Thoracic aorta (tissue), 2 donors: ENCODE measurements at places on chromosomes 3 and 15. TPM values are rescaled to one million over a fixed set of nuclear protein-coding genes. Genes with fewer than 3 reads are reported as not detected.

GPR156 gene
- 0.27 TPM for total RNA-seq

TIMP4 gene
- total RNA-seq, result 73.9 TPM

DNA sequence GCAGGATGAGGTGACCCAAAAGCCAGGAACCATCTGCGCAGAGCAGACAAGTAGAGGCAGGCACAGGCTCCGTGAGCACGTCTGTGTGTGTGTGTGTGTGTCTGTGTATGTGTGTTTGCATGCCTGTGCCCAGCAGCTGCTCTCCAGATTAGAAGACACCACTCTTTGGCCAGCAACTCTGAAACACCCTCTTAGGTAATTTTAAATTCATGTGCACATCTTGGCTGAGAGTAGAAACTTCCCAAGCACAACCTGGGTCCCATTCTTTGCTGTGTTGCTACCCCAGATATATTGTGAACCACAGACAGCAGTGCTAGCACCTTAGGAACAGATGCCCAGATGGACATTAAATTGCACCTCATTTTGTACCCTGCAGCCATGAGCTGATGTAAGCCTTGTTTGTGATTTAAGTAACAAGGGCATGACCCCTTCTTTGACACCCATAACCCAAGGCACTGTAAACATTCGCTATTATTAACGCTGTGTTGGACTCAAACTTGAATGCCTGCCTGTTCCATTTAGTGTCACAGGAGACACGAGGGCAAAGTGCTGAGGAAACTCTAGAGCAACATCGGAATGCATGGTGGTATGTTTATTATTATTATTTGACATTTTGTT, at the start of gene FILIP1L:
TSS of gene FILIP1L (minus strand) at position 89 of the 618 bp plus-strand sequence.
- DNase-seq, result no peak
- H3K4me3 ChIP-seq, result no peak within 1 kb of the TSS
- H3K27ac ChIP-seq, result no peak within 1 kb of the TSS
- no peaks in the 10 kb centered on the region for H3K36me3 ChIP-seq
- no peaks in the 10 kb centered on the region for H3K27me3 ChIP-seq

DNA sequence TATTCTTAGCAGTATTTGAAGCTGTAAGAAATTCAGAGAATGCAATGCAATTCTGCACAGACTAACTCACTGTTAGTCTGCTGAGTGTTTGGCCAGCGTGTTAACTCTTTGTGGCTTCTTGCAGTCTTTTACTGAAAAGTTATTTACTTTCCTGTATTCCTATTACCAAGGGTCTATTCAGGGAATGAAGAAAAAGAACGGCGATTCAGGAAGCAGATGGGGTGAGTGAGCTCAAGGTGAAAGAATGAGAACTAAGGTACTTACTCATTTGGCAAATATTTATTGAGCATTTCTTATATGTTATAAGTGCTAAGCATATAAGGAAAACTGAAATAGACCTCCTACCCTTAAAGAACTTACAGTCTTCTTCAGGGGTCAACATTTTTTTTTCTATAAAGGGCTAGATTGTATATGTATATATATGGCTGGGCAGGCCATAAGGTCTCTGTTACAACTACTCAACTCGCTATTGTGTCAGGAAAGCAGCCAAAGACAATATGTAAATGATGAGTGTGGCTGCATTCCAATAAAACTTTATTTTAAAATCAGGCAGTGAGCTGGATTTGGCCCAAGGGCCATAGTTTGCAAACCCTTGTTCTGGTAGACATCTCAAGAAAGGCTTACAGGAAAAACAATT, 271.9 kb upstream of the GADL1 start:
- H3K4me3 ChIP-seq, result peak overlapping the region; percentile 35
- no peaks in the 10 kb centered on the region for H3K36me3 ChIP-seq
- no peaks in the 10 kb centered on the region for H3K27me3 ChIP-seq

DNA sequence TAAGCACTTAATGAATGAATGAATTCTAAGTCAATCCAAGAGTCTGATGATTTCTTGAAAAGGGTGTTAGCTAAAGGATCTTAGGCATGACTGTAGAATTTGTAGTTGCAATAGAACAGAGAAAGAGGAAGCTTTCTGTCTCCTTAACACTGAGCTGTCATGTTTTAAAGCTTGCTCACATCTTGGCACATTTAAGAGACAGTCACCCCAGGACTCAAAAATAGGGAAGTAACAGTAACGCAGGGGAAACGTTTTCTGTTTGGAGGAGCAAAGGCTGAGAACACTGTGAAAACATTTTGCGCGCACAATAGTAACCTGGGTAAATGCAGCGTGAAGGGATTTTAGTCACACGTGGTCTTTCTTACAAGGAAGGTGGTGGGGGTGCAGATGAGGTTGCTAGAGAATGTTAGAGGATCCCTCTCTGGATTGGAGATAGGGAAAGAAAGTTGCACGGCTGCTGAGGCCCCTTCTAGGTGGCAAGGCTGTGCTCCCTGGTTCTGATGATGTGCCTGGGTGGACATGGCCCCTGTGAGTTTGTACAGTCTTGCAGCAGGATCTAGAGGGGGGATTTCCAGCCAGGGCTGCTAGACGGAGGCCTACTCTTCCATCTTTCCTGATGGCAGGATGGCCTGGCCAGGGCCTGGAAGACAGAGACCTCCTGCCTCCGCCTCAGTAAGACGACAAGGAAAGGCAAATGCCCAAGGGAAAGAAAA, 12.0 kb downstream of the STARD5 start:
- H3K27ac ChIP-seq, result peak overlapping the region; percentile 59
- H3K36me3 ChIP-seq, result no peaks in the 10 kb centered on the region
- H3K4me3 ChIP-seq, result no peak overlapping the region
- H3K4me1 ChIP-seq, result peaks cover 25% of the 10 kb centered on the region

GRCh38 chr3:70277304-70277703, 35.1 kb downstream of the MDFIC2 start:
- H3K27ac ChIP-seq, result no peak overlapping the region
- H3K27me3 ChIP-seq, result no peaks in the 10 kb centered on the region
- H3K36me3 ChIP-seq, result no peaks in the 10 kb centered on the region
- DNase-seq, result no peak
- no peak overlapping the region for H3K4me3 ChIP-seq

- no peaks in the 10 kb centered on the region for H3K4me1 ChIP-seq
- H3K4me3 ChIP-seq, result no peak within 1 kb of the TSS
- no peaks in the 10 kb centered on the region for H3K36me3 ChIP-seq
- DNase-seq, result no peak
- no peaks in the 10 kb centered on the region for H3K27me3 ChIP-seq
Measured at GRCh38 chr3:48222616-48223513, at the start of gene CAMP. CAMP (plus strand) TSS chr3:48223495; CDS start chr3:48223512, 17 bp downstream.

GRCh38 chr3:127637546-127637945, 8.6 kb downstream of the PODXL2 start:
- no peaks in the 10 kb centered on the region for H3K36me3 ChIP-seq
- H3K27ac ChIP-seq, result no peak overlapping the region
- no peak for DNase-seq
- no peaks in the 10 kb centered on the region for H3K4me1 ChIP-seq
- no peaks in the 10 kb centered on the region for H3K27me3 ChIP-seq

- H3K4me3 ChIP-seq, result no peak overlapping the region
- DNase-seq, result no peak
- H3K36me3 ChIP-seq, result no peaks in the 10 kb centered on the region
Measured at GRCh38 chr15:82530006-82530405, 10.3 kb downstream of the RPS17 start.
